Activated CD4-positive, CD25-positive, alpha-beta regulatory T cell treated with anti-CD3 and anti-CD28 coated beads, Interleukin-2, amount 50 U/mL, for 72 hours (primary cell): ENCODE measurements at places on chromosomes 7 and 10.

GRCh38 chr10:2284071-2284470 is 546.7 kb upstream of the ADARB2 start:
- no peak for DNase-seq

GRCh38 chr10:28105561-28105960 is 106.7 kb upstream of the ODAD2 start:
- no peak for DNase-seq

- no peak for DNase-seq
Measured at GRCh38 chr10:113379091-113379490, 173.8 kb upstream of the HABP2 start.

DNA sequence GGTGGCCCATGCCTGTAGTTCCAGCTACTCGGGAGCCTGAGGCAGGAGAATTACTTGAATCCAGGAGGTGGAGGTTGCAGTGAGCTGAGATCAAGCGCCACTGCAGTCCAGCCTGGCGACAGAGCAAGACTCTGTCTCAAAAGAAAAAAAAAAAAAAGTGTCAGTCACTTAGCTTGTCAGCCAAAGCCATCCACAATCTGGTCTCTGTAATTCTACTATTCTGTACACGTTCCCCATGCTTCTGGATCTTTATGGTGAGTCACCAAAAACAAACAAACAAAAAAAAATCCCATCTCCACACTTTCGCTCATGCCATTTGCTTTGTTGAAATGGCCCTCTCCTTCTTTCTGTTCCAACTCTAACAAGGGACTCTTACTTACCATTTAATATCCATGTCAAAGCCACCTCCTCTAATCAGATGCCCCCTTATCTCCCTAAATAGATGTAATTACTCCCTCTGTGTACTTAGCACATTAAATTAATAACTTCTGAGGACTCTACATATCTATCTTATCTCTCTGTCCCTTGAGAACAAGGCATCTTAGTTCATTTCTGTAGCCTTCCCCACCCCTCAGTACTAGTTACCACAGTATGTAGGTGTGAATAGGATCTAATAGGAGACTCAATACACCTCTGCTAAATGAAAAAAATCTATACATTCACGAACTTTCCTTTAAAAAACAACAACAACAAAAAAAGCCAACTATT is 128.4 kb downstream of the ELMO1 start:
- DNase-seq, result no peak

DNA sequence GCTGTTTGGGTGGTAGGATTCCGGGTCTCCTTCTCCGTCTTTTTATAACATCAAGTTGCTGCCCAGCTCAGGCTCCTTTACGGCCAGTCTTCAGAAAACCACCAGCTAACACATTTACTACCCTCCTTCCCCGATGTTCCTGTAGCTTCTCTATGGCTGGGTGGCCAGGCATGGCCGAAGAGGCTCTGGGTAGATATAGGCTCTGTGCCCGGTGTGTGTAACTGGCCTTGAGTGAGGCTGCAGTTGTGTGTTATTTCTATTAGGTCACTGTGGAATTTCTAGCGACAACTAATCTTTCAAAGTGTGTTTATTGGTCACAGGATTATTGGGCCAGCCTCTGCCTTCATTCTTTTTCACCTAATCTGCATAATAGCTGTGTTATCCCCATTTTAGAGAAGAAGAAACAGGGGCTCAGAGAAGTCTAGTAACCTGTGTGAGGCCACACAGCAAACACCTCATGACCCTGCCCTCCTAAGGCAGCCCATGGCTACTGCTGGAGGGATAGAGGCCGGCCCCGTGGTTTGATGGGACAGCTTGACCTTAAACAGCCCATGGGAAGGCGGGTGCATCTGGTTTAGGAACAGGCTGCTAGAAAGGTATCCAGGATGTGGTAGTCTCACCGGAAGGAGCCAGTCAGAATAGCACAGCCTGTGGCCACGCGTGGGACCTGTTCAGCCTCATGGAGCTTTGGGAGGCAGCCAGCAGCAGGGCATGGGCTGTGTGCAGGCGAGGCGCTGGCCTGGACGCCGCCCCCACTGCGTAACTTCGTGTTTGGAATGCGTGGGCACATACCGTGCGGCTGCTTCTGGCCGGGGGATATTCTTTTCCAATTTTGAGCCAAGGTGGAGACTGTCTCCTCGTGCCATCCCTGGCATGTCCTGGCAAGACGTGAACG is 29.7 kb downstream of the HTRA1 start:
- DNase-seq, result no peak

DNA sequence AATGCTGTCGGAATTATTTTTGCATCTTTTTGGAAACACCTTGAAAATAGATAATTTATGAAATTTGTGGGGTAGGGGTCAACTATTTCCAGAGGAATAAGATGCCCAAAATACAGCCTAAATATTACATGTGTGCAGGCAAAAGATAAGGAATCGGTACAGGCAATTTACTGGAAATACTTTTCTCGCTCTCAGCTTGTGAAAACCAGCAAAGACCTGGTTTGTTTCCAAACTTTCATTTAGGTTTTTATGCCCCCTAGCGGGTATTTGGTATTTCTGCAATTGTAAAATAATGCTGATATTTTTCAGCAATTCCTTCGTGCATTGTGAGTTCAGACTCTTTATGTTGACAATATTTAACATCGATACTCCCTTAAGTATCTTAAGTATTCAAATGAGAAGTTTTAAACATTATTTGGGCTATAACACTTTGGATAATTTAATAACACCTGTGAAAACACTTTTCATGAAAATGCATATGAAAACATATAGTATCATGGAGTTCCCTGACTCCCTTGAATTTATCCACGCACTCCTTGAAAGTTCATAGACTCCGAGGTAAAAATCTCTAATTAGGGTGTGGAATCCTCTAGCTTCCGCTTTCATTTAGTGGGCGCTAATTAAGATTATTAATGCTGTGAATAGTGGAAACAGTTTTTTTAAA is 132.4 kb downstream of the TSPAN12 start:
- no peak for DNase-seq

DNA sequence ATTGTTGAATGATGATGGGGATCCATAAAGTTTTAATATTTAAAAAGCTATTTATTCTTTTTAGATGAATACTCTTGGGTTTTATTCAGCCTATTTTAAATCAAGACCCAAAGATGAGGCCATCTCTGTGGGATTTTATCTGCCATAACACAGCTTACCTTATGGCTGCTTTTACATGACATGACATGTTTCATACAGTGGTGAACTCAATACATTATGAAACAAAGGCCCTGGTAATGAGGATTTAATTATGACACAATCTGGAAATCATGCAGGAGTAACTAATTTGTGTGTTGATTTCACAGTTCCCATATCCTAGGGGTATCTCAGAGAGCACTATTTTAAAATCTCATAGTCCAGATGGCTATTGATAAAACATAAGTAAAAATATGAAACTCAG is 661.8 kb upstream of the FZD8 start:
- no peak for DNase-seq
